Stomach (tissue), 19 donors: ENCODE measurements at places on chromosomes 2 and 18. TPM values are rescaled to one million over a fixed set of nuclear protein-coding genes. Genes with fewer than 3 reads are reported as not detected.
A peak's percentile ranks its signal among the peaks of the same experiment; 100 is the strongest.

Gene ALK
- polyA plus RNA-seq = 0.13 TPM

Gene CNDP1
- polyA plus RNA-seq = 0.50 TPM

- peak; percentile 39 for DNase-seq
Observed at GRCh38 chr18:74456349-74457042, 612 bp downstream of the DIPK1C start.

GRCh38 chr2:173652767-173653431, 298.2 kb downstream of the CDCA7 start:
- peak; percentile 32 for DNase-seq

- no peak for DNase-seq
Observed at GRCh38 chr2:169080250-169081069, 11.1 kb downstream of the DHRS9 start.

DNA sequence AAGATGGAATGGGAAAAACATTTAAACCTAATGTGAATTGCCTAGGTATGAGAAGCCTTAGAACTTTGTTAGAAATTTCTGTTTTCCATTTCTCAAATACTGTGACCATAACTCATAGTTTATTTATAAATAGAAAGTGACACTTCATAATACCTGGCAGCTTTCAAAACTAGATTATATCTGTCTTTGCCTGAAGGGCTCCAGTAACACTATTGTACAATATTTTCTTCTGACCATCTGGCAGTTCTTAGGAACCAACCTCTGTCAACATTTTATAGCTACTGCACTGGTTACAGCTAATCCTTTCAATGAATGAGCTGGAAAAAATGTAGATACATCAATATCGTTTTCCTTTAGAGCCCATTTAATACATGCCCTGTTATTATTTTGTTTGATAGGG, 237.4 kb downstream of the CAMKMT start:
- DNase-seq = no peak

DNA sequence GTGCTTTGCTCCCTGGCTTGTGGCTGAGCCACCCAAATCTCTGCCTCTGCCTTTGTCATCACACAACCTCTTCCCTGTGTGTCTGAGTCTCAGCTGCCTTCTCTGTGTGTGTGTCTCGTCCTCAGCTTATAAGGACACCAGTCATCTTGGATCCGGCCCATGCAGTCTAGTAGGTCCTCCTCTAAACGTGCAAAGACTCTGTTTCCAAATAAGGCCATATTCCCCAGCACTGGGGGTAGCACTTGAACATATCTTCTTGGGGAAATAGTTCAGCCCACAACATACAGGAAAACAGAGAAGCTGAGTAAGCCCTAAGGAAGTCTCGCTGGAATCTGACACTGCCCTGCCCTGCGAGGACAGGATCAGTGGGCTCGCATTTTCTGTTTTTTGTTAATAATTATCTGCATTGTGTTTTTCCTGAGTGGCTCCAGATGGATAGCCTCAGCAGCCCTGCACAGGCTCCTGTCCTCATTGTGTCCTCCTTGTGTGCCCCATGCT, 42.1 kb downstream of the MTCL1 start:
- no peak for DNase-seq

DNA sequence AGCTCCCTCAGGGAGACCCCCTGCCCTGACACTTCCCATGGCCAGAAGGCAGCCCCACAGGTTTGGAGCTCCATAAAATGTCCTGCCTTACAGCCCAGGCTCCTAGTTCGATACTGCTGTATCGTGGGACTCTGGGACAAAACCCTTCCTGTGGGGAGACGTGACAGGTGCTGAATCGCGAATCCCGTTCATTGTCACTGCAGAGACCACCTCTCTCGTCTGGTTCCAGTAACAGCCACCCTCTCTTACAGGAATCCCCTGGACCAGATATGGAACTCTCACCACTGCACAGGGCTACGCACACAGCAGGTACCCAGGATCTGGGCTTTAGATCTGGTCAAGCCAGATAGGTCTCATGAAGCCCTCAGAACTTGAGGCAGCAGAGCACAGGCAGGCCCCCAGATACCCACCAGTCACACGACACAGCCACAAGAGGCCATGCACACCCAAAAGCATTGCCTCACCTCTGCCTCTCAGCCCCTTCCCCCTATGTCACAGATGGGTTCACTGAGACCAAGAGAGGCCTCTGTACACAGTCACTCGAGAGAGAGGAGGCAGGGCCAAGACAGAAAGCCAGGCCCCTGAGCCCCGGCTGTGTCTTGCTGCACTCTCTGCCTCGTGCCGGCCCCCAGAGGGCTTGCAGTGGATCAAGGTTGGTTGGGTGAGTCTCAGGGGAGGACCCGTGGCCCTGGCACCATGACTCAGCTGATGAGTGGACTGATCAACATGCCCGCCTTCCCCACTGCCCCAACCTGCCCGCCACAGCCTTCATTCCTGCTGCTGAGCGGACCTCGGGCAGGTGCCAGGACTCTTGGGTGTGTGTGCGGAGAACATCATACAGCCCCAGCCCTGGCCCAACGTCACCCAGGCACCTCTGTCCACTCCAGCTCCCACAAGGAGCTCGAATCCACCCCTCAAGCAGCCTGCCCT, 7.6 kb downstream of the SDC1 start:
- DNase-seq = peak; percentile 54

- peak; percentile 6 for DNase-seq
Observed at GRCh38 chr2:187942876-187943275, 348.8 kb upstream of the GULP1 start.

GRCh38 chr2:102066554-102066953, 74.8 kb downstream of the IL1R2 start:
- DNase-seq = no peak
